ENCODE measurements at places on chromosomes 12 and 14.

DNA sequence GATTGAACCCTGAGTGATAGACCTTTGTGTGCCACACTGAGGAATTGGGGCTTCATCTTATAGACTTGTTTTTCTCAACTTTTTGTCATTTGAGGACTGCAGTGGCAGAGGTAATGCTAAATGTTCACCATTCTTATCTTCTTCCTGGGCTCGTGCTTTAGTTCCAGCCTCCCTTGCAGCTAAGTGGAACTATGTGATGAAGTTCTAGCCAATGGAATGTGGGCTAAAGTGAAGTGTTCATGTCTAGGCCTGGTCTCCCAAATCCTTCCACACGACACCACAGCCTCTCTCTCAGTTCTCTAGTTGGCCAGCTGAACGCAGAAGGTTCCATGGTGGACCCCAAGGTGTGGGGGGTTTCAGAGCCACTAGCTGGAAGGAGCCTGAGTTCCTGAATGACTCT, 42.4 kb upstream of the CCDC63 start:
- DNase-seq = no peak

DNA sequence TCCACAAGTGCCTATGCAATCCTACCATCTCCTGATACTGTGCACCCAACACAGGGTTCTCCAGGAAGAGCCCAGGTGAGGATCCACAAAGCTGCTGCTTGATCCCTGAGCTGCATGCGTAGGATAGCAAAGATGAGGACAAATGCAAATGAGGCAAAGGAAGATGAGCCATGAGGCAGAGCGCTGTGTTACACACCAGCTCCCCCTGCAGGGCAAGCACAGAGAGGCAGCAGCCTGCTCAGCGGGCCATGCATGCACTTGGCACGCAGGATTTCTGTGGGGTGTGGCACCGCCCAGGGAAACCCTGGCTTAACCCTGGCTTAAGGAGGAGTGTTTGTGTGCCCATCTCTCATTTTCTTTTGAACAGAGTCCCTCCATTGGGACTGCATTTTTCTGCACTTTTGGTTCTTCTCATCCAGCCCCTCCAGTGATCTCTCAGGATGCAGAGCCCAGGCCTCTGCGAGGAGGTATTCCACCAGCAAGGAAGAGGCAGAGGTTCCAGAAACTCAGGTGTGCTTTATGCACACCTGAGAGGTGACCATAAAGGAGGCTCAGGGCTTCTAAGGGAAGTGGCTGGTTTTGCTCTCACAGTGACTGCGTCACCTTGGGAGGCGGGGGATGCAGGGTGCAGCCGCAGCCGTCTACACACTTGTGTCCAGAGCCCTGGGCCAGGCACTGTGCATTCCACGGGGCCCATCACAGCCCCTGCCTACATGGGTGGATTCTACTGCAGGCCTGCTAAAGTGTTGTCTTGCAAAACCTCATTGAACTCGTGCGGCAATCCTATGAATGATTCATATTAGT, 973.3 kb upstream of the TMEM132C start:
- peak; percentile 48 for DNase-seq

GRCh38 chr14:24032727-24033418, 18.9 kb upstream of the CARMIL3 start:
- no peak for DNase-seq

DNA sequence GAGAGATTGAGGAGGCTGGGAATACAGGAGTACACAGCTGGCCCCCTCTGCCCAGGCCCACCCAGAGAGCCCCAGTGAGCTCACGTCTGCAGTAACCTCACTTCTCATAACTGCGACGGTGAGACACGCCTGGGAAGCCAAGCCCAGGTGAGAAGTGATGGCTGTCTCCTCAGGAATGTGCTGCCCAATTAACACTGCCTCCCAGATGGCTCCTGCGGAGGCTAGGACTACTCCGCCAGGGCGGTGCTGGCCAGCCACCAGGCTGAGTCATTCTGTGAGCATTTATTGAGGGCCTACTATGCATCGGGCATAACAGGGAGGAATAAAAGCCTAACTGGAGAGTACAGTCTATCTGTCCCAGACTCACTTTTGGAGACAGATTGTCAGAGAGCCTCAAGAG, 9.3 kb upstream of the TMEM106C start:
- no peak for DNase-seq

GRCh38 chr14:47392326-47392725, 283.1 kb downstream of the MDGA2 start:
- peak; percentile 43 for DNase-seq
